ENCODE measurements at places on chromosomes 16 and 17.

GRCh38 chr17:19366637-19366972 is 4.1 kb upstream of the B9D1 start:
- no peak for DNase-seq

- DNase-seq, result no peak
Measured at GRCh38 chr17:21382560-21383495, 6.7 kb downstream of the KCNJ12 start.

DNA sequence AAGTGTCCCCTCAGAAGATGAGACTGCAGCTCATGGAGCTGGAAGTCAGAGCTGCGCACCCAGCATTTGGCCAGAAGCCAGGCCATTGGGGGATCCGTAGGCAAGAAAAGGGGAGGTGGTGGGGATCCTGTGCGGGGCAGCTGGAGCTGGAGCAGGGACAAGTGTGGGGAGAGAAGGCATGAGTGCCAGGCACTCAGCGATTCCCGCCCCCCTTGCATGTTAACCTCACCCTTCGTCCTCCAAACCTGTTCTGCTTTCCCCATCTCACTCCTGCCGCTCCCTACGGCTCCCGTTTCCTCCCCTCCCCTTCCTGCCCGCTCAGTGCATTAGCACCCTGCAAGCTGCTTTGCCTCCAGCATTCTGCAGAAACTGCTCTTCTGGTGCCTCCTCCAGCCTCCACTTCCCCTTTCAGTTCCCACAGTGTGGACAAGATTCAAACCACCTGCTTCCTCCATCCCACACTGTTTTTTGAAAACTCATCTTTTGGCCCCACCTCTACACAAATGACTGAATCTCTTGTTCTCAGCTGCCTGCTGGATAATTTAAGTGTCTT is 5.6 kb downstream of the ALOX15 start:
- no peak for DNase-seq

- DNase-seq, result no peak
Measured at GRCh38 chr17:50207315-50207714, 5.9 kb upstream of the COL1A1 start.

DNA sequence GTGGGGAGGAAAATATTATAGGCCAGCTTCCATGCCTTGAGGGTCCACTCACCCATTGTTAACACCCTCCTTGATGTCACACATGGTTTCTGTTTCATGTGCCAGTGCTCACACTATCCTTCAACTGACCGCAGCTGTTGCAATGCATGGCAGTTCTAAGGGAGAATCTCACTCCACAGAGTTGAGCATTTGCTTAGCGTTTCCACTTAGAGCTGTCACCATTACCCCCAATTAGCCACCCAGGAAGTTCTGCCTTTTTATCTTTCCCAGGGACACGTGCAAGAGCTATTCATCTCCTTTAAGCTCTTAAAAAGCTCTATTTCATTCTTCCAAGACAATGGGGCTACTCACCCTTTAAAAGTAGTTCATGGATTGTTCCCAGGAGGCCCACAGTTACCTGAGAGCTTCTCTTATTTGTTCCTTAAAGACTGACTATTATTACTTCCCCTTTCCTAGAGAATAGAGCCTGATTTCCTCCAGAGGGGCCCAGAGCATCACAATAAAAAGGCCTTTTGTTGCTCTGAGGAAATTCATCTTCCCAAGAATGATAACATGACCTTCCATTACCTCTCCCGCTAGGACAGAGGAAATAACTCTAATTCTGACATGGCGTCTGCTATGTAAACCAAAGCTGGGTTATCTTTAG is 126.8 kb downstream of the CACNG3 start:
- no peak for DNase-seq

- no peak for DNase-seq
Measured at GRCh38 chr17:62652251-62653001, 25.0 kb downstream of the MRC2 start.

DNA sequence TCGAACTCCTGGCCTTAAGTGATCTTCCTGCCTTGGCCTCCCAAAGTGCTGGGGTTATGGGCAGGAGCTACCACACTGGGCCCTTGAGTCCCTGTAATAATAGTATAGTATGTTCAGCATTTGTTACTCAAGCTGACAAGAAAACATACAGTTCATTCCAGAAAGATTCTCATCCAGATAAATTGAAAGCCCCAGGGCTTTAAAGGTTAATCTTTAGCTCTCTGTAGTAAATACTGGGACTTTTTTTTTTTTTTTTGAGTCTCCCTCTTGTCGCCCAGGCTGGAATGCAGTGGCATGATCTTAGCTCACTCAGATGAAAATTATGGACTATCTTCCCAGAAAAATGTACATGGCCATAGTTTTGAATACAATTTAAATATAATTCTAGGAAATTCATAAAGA is 11.0 kb downstream of the BRCA1 start:
- DNase-seq, result no peak

GRCh38 chr16:81574168-81574567 is 129.6 kb downstream of the CMIP start:
- no peak for DNase-seq

GRCh38 chr17:62780269-62780668 is 27.8 kb downstream of the MARCHF10 start:
- DNase-seq, result no peak

GRCh38 chr16:7408700-7409365 is 76.2 kb downstream of the RBFOX1 start:
- no peak for DNase-seq

DNA sequence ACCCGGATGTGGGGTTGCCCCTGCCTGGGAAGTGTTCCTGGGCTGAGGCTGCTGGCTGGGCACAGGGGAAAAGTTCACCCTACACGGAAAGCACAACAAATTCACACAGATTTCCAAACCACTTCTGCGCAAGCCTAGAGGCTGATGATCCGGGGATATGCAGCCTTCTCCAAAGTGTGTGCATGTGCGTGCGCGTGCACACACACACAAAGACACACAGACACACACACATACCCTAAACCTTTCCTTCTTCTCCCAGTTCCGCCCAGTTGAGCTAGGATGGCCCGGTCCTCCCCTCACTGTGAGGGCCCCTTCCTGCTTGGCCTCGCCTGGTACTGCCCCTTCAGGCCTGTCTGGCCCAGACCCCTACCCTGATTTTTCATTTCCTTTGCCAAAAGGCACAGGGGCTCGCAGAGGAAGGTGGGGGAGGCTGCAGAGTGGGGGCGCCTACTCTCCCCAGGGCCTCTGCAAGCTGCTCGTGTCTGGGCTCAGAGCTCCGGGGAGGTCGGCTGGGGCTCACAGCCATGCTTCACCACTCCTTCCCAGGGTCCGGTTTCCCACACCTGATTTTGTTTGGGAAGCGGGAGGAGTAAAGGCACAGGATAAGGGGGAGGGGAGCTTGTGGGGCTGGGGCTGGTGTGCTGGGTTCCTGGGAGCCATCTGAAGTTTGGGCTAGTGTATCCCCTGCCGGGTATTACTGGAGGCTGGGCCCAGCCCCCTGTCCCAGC is 144.7 kb downstream of the ENGASE start:
- no peak for DNase-seq

GRCh38 chr16:68065716-68066305 is 19.4 kb upstream of the NFATC3 start:
- DNase-seq, result no peak

- DNase-seq, result no peak
Measured at GRCh38 chr17:64723781-64724180, 61.7 kb upstream of the SMURF2 start.

DNA sequence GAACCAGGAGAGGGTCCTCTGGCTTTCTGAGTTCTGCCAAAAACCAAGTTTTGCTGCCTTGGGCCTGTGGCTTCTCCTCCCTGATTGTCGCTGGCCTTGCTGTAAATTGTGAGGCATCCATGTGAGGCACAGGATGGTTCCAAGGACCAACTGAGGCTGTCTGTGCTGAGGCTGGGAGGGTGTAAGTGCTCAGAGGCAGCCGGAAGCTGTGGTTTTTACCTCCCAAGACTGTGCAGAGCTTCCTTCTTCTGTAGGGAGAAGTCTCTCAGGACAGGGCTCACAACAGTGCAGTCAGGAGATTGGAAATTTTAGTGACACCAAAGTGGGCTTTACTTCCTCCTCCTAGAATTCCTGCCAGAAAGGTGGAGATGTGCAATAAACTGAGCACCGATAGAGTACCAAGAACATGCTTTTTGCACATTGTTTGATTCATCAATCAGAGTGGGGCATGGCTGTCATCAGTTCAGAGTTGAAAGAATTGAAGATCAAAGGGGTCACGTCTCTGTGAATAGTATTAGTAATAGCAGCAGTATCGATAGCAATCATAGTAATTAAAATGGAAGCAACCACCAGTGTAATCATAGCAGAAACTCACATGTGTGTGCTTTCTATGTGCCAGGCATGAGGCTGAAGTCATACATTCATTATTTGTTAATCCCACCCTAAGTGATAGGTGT is 467.1 kb downstream of the WWOX start:
- DNase-seq, result no peak

DNA sequence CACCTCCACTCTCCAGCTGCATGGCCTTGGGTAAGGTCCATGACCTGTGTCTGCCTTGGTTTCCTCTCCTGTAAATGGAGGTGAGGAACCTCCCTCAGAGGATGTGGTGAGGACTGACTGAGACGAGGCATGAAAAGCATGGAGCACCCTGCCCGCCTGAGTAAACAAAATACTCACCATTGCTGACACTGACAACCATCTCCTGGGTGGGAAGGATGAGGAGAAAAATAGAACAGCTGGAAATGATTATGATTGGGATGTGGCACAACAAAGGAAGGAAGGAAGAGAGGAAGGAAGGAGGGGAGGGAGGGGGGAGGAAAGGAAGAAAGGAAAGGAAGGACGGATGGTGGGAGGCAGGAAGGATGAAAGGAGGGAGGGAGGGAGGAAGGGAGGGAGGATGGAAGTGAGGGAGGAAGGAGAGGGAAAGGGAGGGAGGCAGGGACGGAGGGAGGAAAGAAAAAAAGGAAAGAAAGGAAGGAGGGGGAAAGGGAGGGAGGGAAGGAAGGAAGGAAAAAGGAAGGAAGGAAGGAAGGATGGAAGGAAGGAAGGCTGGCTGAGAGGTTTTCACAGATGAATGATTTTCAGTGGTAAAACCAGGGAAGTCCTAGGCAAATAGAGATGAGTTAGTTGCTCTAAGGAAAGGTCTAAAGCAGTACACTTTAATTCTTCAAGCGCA is 276.5 kb upstream of the XYLT1 start:
- no peak for DNase-seq

DNA sequence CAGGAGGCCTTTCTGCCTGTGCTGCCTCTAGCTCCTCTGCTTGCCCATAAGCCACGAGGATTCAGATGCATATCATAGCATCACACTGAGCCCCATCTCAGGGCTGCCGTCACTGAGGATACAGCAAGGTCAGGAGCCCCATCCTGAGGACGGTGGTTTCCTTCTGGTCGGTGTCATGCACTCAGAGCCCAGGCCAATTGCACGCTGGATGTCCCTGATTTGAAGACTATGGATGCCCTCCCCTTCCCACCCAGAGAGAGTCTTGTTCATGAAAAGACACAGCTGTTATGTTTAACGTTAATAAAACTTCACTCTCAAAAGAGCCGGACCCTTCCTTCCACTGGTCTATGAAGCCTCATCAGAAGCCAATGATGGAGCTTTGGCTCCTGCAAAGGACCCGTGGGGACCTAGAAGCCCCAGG is 19.9 kb downstream of the COTL1 start:
- DNase-seq, result no peak

DNA sequence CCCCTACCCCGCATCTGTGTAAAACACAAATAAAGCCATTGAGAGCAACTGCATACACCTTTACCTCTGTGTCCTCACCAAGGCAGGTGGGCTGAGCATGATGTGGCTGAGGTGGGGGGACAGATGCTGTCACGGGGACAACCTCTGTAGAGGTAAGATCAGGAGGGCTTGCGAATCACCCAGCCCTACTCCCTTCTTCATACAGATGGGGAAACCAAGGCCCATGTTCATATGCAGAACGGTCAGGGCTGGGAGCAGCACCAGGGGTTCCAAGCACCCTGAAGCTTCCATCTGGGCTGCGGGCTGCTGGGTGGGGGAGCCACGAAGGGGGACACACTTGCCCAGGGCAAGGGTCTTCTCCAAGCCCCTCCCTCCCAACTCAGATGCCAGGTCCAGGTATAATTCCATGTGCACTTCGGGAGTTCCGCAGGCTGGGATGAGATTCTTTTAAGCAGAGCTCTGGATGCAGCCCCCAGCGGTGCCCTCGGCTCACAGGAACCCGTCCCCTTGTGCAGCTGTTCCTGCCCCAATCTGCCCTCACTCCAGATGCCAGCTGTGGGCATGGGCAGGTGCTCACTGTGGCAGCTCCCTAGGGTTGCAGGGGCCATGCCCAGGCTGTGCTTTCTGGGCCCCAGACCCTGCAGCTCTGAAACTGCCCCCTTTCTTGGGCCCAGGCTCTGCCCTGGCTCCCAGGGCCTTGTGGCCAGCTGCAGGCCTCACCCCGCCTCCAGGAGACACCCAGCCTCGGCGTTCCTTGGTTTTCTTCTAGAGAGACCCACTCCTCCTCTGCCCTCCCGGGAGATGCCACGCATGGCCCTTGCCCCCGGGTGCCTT is 9.6 kb downstream of the CTRB1 start:
- no peak for DNase-seq

DNA sequence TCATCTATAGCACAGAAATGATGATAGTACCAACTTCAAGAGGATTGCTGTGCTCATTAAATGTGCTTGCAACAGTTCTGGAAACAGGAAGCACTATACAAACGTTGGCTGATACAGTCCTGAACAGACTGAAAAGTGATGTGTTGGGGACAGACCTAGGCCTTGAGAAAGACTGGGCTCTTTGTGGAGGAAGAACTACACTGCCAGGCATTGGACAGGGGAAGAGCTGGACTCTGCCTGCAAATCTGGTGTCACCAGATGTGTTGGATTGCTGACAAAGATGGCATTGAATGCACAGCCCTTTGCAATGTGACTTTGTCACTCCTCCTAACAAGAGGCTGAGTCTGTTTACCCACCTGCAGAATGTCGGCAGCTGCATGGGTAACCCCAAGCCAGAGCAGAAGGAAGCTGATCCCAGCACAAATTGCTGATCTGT is 12.4 kb upstream of the ST6GALNAC2 start:
- no peak for DNase-seq

- no peak for DNase-seq
Measured at GRCh38 chr16:25027281-25027680, 12.1 kb upstream of the ARHGAP17 start.

GRCh38 chr16:125011-125410 is 13.5 kb downstream of the NPRL3 start:
- DNase-seq, result no peak

DNA sequence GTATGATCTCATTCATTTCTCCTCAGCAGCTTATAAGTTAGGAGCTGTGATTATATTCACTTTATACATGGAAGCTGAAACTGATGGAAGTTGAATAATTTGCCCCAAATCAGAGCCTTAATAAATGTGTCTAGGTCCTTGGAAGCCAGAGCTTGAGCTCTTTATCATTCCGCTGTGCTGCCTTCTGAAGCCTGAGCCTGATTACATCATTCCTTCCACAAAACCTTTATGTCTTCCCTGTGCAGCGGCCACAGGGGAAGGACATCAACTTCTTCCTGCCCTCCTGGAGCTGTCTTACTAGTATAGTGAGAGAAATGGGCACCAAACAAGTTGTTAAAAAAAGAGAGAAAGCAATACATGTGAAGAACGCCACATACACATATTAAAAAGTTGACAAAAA is 6.8 kb downstream of the TNRC6C start:
- no peak for DNase-seq

- DNase-seq, result no peak
Measured at GRCh38 chr17:11279776-11280344, 38.8 kb downstream of the SHISA6 start.

All from stimulated activated CD4-positive, alpha-beta T cell treated with anti-CD3 and anti-CD28 coated beads, TNF-alpha, amount 100 ng/mL, for 1 hour (primary cell).